ENCODE measurements at places on chromosomes 5 and 9.

DNA sequence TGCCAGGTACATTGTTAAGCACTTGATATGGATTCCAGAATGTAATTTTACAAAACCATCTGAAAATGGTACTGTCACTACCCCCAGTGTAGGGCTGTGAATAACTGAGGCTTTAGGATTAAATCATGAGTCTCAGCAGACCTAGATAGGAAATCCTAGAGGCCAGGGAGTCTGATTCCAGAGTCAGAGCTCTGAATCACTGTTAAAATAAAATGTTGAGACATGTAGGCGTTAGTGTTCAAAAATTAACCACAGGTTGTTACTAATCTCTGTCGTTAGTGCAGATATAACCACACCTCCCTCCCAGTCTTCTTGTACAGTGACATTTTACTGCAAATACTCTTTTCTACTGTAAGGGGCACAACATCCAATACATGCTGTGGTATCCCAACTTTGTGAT is 1828.8 kb downstream of the MAT2B start:
- DNase-seq, result no peak

GRCh38 chr5:27158775-27159174 is 120.4 kb upstream of the CDH9 start:
- DNase-seq, result no peak

- DNase-seq, result no peak
Observed at GRCh38 chr5:160675988-160676387, 176.0 kb downstream of the ATP10B start.

DNA sequence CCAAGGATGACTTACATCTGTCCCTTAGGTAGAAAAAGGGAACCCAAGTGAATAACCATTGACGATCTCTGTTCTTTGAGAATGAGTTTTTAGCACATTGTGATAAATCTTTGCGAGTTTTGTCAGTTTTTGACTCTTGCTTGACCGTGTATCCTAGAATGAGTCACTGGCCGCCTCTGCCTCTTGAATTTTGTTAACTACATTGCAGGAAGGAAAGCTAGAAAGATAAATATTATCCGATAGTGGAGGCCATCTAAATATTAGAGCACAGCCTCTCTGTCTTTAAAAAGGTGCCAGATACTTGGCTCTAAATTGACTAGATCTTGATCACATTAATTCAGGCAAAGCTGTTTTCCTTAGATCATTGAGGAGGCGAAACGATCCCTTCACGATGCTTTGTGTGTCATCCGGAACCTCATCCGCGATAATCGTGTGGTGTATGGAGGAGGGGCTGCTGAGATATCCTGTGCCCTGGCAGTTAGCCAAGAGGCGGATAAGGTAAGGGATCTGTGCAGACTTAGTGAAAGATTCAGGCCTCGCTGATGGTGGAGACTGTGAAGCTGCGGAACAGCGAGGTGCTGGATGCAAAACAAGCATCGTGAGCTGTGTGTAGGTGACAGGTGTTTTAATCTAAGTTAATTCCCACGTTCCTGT is 12.2 kb downstream of the CCT5 start:
- DNase-seq, result no peak

DNA sequence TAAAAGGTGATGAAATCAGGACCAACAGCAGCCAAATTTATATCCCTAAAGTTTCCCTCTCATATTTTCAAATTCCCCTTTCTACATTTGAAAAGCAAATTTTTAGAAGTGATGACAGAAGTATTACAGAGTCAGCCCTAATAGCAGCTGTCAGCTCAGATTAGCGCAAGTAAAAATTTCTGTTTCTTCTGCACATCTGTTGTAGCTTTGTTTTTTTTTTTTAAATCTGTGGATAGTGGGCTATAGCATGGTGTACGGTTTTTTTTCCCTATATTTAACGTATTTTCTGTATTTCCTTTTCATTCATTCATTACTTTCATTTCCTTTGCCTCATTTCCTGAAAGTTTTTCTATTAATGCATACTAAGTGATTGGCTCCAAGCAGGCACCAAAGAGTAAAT is 99.1 kb downstream of the MACIR start:
- no peak for DNase-seq

GRCh38 chr5:108898707-108899106 is 151.0 kb downstream of the FER start:
- no peak for DNase-seq

DNA sequence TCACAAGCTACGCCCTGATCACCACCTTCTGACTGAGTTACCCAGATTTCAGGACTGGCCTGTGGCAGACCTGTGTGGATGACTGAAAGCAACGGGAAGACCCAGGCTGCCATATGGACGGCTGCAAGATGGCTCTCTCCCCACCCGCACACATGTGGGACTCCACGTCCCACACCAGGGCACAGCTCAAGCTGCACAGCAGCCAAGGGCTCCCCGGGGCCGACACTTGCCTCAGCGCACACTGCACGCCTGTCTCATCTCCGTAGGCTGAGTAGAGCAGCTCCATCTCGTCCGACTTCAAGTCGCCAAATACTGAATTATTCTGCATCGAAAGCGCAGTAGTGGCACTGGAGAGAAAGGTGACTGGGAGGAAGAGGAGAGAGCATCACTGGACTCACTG is 14.5 kb downstream of the BRD9 start:
- no peak for DNase-seq

GRCh38 chr5:56561-57290 is 35.2 kb upstream of the PLEKHG4B start:
- no peak for DNase-seq

DNA sequence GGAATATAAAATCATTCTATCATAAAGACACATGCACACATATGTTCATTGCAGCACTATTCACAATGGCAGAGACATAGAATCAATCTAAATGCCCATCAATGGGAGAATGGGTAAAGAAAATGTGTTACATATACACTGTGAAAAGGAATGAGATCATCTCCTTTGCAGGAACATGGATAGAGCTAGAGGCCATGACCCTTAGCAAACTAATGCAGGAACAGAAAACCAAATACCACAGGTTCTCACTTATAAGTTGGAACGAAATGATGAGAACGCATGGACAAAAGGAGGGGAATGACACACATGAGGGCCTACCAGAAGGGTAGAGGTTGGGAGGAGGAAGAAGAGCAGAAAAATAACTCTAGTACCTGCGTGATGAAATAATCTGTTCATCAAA is 21.0 kb upstream of the RANBP6 start:
- no peak for DNase-seq

DNA sequence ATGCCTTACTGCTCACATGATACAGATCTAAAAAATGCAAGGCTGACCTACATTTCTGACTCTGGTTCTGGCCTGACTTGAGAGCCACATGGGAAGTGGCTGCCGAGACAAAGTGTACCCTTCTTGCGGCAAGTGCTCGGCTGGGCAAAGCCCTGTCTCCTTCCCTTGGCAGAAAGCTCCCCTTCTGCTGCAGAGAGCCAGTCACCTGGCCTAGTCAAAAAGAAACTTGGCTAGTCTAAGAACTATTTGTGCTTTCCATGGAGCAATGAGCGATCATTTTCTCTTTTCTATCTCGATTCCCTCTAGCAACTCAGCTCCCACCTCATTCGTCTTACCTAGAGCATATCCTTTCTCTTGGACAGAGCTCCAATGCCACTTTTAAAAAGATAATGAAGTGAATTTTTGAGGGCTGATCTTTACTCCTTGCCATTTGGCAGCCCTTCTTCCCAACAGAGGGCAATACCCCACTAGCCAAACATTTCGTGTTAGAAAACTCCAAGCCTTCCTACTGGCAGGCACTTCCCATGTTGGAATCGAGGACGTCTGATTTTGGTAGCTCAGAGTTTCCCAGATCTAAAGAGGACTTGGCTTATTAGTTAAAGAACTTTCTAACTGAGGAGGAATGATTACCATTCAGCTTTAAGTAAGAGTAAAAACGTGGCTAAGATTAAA is 108.1 kb upstream of the PRRC1 start:
- no peak for DNase-seq

DNA sequence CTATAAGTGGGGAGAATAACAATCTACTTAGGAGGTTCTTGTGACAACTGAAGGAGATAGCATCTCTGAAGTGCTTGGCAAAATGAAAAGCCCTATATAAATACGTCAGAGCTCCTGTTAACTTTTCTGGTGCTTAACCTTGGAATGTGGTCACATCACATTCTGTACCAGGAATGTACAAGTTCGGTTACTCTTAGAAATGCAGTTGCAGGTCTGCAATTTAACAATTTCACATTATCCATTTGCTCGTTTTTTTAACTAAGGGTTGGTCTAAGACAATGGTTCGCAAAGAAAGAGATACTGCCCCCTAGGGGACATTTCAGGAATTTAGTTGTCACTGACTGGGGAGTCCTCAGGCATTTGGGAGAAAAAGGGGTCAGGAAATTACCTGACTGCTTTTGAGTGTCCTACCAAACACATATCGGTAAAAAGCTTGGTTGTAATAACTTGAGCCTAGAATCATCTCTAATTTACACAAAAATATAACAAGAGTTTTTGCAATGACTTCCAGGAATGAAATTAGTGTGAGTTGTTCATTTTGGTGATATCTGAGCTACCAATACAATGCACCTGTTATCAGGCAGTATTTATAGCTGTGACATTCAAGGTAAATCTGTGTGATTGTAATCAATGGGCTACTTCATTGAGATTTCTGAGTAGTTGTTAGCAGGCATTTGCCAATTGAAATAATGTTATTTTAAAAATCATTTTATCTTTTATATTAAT is 5.4 kb upstream of the HBEGF start:
- no peak for DNase-seq
